ENCODE measurements at places on chromosomes 7 and 10. TPM values are rescaled to one million over a fixed set of nuclear protein-coding genes. Genes with fewer than 3 reads are reported as not detected.

- no peak for DNase-seq
These were observed 5.5 kb upstream of the LRGUK start for GRCh38 chr7:134121632-134122139.

SPDYE11 gene
- not detected for total RNA-seq

- DNase-seq, result no peak
These were observed 650.3 kb downstream of the PHTF2 start for GRCh38 chr7:78448911-78449310.

ADIRF gene
- 73.1 TPM for total RNA-seq

- no peak for DNase-seq
These were observed 43.8 kb downstream of the ARL4A start for GRCh38 chr7:12731214-12731656.

CDH23 gene
- total RNA-seq, result 2.2 TPM

NYAP1 gene
- total RNA-seq, result 0.27 TPM

UCMA gene
- not detected for total RNA-seq

DNA sequence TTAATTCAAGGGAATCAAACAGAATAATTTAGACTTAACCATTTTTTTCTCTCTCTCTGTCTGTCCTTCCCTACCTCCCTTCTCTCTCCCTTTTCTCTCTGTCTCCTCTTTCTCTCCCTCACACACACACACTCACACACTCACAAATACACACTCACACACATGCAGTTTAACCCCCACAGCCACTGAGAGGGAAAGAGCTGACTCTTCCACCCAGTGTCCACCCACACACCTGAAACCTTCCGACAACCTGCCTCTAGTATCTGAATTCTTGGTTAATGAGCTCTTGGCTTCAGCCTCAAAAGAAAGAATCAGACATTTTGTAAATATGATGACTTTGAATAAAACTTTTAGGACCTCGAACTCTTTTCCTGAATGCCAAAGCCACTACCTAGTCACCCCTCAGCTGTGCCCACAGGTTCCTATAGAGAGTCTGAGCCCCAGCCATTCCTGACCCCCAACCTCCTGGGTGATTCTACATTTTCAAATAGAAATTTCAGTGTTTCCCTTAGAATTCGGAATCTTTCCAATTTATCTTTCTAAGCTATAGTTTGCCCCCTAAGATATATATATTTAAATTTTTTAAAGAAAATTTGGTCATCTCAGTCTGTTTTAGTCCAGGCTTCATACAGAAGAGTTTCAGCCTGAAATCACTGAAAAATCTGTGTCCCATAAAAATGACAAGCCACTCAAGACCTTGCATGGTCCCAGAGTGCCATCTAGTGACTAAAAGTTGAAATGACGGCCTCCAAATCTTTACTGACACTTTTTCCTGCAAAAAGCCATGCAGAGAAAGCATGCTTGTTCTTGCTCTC, 202.8 kb downstream of the IPMK start:
- no peak for DNase-seq

DNA sequence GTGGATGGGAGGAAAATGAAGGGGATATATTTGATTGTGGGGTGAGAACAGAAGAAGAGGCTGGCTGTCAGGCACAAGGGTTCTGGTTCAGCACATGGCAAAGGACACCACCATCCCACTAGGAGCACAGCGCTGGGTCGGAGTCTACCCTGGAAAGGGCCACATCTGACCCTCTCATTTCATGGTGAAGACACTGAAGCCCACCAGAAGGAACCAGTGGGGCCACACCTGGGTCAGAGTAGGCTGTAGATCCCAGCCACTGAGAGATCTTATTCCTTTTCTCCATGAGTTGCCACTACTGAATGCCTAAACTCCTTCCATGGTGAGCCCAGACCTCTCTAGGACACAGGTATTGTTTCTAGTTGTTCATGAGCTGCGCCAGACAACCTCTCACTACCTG, 25.8 kb downstream of the SFTPD start:
- no peak for DNase-seq

RPS24 gene
- 1,176 TPM for total RNA-seq

DNA sequence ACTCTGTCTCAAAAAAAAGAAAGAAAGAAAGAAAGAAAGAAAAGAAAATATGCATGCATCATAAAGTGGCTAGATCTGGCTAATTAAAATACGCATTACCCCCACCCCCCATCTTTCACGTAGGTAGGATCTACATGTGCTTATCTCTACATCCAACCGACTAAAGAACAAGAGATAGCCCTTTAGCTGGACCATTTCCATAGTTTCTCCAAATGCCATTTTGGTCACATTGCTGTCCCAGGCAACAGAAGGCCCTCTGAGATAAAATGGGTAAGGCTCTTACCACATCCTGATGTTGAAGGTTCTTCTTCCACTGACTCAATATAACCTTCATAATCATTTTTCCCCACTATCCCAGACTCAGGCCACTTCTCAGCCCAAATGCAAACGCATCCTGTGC, 31.5 kb downstream of the PIK3AP1 start:
- DNase-seq, result no peak

GRCh38 chr7:133742709-133743538, 384.2 kb upstream of the LRGUK start:
- DNase-seq, result no peak

DNA sequence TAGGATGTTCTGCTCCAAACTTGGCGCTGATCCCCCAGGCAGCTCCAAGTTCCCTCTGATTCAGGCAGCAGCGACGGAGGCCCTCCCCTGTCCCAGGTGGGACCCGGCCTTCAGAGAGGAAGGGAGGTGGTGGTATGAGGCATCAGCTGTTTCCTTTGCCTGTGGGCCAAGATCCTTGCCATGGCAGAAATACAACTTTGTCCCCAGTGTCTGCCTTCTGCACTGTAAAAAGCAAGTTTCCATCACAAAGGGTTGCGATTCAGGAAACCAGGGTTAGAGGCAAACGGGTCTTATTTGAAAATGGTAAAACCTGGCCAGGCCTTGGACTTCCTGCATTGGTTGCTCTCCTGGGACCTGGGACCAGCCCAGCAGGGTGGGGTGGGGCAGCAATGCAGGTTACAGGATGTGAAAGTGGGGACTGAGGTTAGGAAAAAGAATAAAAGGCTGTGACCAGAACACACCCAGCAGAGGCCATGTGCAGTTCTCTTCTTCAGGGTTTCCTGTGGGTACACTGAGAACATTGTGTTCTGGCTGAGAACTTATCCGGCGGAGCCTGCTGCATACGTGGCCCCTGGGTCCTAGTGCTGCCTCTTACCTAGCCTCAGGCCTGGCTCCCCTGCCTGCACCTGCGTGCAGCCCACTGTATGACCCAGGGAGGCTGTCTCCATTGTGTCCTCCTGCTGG, 25.1 kb upstream of the DDIT4 start:
- peak; percentile 94 for DNase-seq

COBL gene
- total RNA-seq, result 75.7 TPM

GRCh38 chr7:1630700-1631336, 39.3 kb upstream of the ELFN1 start:
- DNase-seq, result no peak

OR2A42 gene
- not detected for total RNA-seq

ANKRD26 gene
- 4.7 TPM for total RNA-seq

SLC26A5 gene
- not detected for total RNA-seq

GRCh38 chr10:8146650-8147049, 92.2 kb downstream of the GATA3 start:
- DNase-seq, result no peak

- no peak for DNase-seq
These were observed 176.8 kb upstream of the AGR3 start for GRCh38 chr7:17058568-17058967.

WNT16 gene
- total RNA-seq, result not detected

LIPF gene
- total RNA-seq, result not detected

DNA sequence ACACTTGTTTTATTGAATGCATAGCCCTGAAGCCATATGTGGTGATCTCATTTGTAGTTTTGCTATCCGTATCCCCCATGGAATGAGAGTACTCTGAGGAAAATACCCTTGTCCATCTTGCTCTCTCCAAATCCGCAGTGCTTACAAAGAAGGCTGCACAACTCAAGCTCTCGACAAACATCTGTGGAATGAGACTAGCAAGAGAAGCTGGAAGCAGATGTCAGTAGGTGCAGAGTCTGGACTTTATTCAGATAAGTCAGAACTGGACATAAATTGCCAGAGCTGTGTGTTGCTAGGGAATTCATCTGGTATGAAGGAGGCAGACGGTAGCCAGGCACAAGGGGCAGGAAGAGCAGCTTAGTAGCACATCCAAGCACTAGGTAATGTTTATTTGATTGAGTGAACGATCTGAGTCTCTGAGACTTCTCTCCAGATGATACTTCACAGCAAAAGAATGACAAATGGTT, 1046.2 kb downstream of the XPNPEP1 start:
- no peak for DNase-seq

GRCh38 chr7:54989453-54990225, 29.2 kb upstream of the EGFR start:
- DNase-seq, result no peak

MMD2 gene
- total RNA-seq, result not detected

GRID1 gene
- 0.31 TPM for total RNA-seq

DNA sequence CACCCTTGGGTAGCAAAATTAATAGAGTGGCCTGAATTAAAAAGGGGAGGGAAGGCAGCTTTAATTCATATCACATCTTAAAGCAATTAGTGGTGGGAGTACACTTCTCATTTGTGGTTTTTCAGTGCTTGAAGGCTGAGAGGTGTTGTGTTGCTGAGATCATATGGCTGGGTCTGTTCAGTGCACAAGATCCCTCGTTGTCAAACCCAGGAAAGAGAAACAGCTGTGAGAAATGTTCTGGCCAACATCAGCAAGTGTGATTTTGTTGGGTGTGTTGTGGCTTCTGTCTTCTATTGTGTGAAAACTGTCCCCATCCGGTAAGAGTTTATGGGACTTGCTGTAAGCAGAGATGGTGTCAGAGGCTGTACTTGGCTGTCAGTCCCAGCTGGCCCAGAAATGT, 197.9 kb upstream of the BMPER start:
- no peak for DNase-seq

ALOX5 gene
- total RNA-seq, result 8.3 TPM

UCN3 gene
- 6.1 TPM for total RNA-seq

- no peak for DNase-seq
These were observed 1.8 kb downstream of the IGFBP3 start for GRCh38 chr7:45919231-45919784.

DNA sequence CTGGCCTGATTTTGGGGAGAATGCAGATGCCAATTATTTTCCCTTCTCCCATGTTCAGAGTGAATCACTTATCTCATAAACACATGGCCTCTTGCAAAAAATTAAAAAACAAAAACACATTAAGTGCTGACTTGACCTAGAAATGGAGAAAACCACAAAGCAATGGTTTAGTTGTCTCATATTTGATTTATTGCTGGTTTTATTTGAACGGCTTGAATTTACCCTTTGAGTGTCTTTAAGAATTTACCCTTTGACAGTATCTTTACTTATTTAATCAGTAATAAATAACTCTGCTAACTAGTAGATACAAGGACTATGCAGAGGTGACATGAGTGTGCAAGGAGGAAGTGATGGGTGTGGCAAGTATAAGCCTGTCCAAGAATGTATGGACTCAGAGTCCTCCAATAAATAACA, 68.1 kb upstream of the GSDME start:
- no peak for DNase-seq

FFAR4 gene
- 36.9 TPM for total RNA-seq

- DNase-seq, result no peak
These were observed 50.2 kb downstream of the SND1 start for GRCh38 chr7:127702052-127702652.

DNA sequence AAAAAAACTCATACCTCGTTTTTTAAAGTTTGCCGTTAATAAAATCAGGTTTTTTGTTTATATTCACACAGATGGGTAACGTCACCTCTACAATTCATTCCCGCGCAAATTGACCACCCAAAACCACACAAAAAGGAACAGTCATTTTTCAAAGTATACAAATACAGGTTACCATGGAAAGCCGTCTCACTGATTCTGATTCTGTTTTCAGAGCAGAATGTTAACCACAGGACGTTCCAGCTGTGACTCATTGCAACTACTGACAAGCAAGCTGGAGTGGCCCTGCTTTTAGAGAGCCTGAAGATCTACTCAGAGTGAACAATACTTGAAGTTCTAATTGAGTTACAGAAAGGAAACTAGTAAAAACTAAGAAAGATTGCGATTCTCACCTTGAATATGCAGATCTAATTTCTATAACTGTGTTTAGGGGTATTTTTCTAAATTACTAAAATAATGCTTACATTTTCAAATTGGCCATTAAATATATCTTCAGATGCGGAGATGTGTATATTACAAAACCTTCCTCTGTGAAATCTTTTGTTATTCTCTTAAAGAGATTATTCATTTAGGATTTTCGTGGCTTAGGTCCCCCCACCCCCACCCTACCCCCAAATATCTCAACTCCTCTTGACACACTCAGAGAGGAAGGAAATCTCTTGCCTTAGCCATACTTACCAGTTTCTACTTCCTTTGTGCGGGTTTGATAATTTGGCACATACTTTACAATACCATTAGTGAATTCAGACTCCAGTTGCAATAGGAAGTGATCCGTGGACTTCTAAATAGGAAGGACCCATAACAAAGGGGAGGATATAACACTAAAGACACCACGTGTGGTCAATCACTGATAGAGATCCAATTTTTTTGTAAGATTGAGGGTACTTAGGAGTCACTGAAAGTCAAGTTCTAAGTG, 106.0 kb downstream of the CUBN start:
- peak; percentile 28 for DNase-seq

- no peak for DNase-seq
These were observed 108.8 kb upstream of the LRGUK start for GRCh38 chr7:134018306-134018705.

DNA sequence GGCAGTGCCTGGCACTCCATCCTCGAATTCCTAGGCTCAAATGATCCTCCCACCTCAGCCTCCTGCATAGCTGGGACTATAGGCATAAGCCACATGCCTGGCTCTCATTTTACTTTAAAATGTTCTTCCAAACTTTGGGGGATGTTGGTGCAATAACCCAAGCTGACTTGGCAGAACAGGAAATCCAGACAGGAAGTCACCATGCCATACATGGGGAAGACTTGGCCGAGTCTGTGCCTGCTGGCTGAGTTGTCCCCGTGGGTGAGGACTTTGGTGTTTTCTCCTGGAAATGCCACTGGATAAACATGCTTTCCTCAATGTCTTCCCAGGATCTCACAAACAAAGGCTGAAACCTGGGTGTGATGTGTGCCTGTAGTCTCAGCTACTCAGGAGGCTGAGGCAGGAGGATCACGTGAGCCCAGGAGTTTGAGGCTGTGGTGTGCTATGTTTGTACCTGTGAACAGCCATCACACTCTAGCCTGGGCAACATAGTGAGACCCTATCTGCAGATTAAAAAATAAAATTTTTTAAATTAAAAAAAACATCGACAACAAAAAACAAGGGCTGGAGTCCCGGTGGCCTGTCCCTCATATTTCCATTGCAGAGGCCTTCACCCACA, 19.8 kb downstream of the HKDC1 start:
- DNase-seq, result no peak

PDIA4 gene
- 131 TPM for total RNA-seq
